Thoracic aorta endothelial cell (primary cell): ENCODE measurements at places on chromosomes 11 and 22. TPM values are rescaled to one million over a fixed set of nuclear protein-coding genes. Genes with fewer than 3 reads are reported as not detected.

Gene LDHAL6A
- not detected in 2 replicates for total RNA-seq

Gene RAB39A
- total RNA-seq: 0.14 TPM in 1 of 2 replicates, not detected in the other

Gene MRTFA
- total RNA-seq: 35.1 and 38.5 TPM in 2 replicates

Gene OLFML1
- total RNA-seq: not detected in 2 replicates

Gene MB
- total RNA-seq: not detected in 2 replicates

Gene ABTB2
- total RNA-seq: 0.27 and 0.50 TPM in 2 replicates

Gene PAMR1
- total RNA-seq: 0.65 and 0.93 TPM in 2 replicates

Gene DLG2
- 1.1 and 1.2 TPM in 2 replicates for total RNA-seq

Gene BBOX1
- total RNA-seq: not detected in 2 replicates

Gene UCP3
- total RNA-seq: 0.80 and 1.0 TPM in 2 replicates

Gene CCDC89
- not detected in 2 replicates for total RNA-seq

Gene SAC3D1
- 12.1 and 14.5 TPM in 2 replicates for total RNA-seq

Gene LRRC74B
- not detected in 2 replicates for total RNA-seq

Gene KRTAP5-7
- 0.07 and 0.13 TPM in 2 replicates for total RNA-seq

Gene LBHD1
- 4.8 and 6.0 TPM in 2 replicates for total RNA-seq
